Stimulated activated CD8-positive, alpha-beta memory T cell treated with anti-CD3 and anti-CD28 coated beads, Interleukin-4, amount 100 ng/mL, for 1 hour (primary cell): ENCODE measurements at places on chromosomes 4 and X.

- DNase-seq, result no peak
Observed at GRCh38 chr4:184503869-184504300, 29.5 kb upstream of the IRF2 start.

DNA sequence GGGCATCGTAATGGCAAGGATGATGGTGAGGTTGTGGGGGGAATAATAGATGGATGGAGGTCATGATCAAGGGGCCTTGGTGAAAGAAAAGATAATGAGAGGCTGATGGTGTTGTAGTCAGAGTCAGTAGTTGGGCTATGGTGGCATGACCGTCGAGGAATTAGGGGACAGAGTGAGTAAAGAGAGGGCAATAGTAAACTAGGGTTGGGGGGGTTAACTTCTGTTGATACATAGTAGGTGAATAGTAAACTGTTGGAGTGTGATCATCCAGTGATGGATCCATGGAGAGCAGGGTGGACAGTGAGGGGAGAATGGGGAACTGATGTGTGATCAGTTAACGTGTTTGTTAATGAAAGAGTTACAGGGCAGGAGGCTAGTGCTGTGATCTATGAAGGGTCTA lies 920 bp downstream of the FTSJ1 start:
- DNase-seq, result no peak

GRCh38 chrX:135273162-135273561 lies 21.3 kb downstream of the ETDA start:
- no peak for DNase-seq

DNA sequence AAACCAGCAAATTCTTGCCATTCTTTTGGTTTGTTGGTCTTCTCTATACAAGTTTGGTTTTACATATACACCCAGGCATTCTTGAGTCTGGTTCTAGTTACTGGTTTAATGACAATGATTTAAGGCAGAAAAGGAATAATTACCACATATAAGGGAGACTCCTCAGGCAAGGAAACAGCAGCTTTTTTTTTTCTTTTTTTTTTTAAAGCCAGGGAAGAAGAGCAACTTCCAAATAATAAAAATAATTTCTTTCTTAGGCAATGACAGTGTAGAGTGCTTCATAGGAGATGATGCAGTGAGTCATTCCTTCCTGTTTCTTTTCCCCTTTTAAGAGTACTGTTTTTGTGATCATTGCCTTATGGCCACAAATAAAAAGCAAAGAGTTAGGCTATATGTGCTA lies 289.7 kb downstream of the DKK2 start:
- DNase-seq, result no peak

GRCh38 chr4:14076776-14077175 lies 449.3 kb upstream of the BOD1L1 start:
- DNase-seq, result no peak

DNA sequence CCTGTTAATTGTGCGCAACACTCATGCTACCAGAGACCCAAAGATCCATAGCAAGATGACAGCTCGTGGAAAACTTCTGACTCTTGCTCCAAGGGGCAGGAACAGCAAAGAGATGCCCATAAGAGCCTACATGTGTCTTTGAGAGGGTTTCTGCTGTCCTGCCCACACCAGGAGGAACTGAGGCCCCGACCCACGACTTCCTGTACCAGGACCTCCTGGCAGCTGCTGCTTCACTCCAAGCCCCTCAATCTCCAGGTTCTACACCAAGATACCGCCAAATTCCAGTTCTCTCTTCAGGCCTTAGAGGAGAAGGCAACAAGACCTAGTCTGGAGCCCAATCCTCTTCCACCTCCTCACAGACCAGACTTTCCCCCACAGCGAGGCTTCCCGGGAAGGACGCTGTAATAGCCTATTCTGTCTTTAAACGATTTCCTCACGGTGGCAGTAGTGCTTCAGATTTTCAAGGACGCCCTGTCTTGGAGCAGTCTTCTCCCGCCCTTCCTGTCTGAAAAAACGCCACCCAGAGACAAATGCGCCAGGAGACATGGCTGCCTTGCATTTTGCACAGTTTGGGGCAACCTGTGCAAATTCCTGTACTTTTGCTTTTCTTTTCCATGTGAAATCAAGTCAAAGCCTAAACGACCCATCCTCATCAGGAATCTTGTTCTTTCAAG lies 230.2 kb upstream of the STK26 start:
- no peak for DNase-seq

DNA sequence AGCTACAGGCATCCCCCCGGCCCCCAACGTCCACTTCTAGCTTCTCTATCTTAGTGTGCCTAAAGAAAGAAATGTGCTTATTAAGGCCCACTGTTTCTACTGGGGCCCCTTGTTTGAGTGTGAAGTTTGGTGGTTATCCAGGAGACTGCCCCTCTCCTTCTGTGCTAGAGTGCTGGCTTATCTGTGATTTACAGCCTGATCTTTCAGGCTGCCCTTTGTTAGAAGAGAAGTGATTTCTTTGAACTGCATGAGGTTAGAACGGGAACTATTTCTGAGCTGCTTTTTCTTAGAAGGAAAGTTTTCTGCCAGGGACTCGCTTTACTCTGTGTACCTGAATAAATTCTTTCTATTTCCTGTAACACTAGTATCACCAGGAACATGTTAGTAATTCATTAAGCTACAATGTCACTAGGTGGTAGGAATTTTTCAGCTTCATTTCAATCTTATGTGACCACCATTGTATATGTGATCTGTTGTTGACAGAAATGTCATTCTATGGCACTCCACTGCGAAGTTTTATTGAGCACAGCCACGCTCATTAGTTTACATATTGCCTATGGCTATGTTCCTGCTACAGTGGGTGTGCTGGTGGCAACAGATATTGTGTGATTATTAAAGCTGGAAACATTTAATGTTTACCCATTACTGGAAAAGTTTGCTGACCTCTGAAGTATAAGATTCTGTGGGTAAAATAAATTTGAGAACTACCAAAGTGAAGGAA lies 193.8 kb upstream of the CXorf51B start:
- DNase-seq, result no peak

DNA sequence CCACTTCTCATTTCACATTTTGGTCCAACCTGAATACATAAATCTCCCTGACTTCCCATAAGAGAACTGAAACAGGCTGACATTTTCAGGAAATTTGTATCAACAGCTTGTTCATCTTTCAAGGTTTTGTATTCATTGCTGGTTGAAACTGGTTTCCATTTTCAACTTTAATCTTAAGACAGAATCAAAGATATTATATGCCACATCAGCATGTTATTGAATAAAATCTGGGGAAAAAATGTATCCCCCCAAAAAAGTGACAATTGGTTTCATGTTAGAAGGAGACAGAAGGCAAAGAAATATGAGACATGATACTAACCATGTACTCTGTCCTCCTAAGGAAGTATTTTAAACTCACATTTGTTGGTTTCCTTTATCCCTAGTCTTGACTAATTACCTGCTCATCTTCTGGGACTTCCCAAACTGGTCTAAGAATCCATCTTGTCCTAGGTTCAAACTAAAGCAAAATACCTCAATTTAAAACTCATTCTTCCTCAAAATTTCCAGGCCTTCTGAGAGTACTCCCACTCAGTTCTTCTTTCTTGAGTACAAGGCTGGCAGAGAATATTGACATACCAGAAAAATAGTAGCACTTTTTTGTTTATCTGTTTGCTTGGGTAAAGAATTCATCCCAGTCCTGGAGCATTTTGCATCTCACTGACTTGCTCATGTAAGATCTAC lies 3.1 kb upstream of the ANTXR2 start:
- DNase-seq, result no peak

GRCh38 chr4:14810568-14810967 lies 191.7 kb upstream of the CPEB2 start:
- no peak for DNase-seq

DNA sequence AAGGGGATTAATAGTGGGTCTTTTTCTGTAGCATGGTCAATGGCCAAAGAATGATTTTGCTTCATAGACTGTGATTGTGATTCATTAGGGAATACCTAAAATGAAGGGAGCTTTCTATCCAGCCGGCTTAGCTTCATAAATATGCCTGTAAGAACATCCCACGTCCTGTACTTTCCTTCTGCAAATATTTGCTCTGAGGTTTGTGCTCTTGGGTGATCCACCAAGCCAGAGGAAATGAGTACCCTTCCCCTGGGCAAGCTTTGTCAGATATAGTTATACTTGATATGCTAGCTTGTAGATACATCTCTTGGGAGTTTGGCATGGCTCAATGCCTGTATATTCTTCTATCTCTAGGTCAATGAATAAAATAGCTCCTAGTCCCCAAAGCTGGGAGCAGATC lies 28.2 kb upstream of the SPARCL1 start:
- no peak for DNase-seq

- no peak for DNase-seq
Observed at GRCh38 chr4:181157647-181158046, 1085.6 kb upstream of the TENM3 start.

DNA sequence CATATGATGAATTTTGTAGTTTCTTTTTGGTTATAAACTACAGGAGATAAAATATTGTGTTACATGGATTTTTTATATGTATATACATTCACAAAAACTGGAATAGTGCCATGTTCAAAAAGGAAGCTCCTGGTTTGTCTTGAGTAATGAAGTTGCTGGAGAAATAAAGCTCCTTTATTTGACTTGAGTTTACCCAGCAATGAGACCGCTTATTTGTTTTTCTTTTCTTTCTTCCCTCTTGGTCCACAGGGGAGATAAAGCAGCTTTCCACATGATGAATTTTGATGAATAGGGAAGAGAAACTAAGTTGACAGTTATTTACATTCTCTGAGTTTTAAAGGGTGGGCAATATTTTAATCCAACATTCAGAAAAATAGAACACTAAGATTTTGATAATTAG lies 176.5 kb downstream of the GPM6A start:
- DNase-seq, result no peak

DNA sequence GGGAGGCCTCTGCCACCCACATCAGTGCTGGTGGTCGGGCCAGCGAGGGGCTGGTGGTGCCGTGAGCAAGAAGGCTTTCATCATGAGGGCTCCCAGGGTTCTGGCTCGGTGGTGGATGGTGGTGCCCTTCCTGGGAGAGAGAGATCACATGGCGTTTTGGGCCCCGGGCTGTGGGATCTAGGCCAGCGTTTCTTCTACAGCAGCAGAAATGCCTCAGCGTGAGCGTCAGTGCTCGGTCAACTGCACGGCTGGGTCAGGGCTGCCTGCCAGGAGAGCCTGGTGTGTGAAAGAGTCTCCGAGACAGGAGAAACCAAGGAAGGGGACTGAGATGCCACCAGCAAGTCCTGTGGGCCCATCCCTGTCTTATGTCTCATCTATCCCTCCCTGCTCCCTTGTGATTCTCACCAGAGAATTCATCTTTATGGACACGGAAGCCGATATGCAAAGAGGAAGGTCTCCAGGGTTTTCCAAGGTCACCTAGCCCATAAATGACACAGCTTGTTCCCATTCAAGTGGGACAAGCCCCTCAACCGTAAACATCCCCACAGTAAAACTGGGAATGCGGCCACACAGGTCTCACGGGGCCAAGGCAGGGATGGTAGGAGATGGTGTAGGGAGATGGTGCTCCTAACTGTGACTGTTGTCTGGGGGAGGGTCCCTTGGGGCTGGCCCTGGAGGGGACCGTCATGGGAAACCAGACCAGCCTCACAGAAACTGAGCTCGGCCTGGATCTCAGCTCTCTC lies 99.2 kb downstream of the SORCS2 start:
- DNase-seq, result no peak

- no peak for DNase-seq
Observed at GRCh38 chrX:14440106-14440505, 89.2 kb upstream of the GLRA2 start.

- DNase-seq, result no peak
Observed at GRCh38 chrX:137567682-137568232, 1.8 kb downstream of the ZIC3 start.

GRCh38 chr4:139018971-139019758 lies 3.6 kb downstream of the NOCT start:
- DNase-seq, result no peak

DNA sequence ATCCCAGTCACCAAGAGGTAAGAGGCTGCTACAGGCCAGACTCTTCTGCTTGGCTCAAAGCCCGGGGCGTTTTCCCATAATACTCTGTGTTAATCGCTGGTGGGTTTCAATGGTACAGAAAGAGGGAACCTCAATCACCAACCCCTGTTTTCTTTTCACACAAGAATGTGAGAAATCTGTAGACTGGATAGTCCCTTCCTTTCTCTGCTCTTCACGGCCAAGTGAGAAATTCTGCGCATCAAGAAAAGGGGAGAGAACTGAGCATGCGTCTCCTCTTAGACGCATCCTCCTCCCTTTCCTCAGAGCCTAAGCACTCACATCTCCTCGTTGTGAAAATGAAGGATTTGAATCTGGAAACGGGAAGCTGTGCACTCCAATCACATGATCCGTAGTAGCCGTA lies 64.7 kb downstream of the CLNK start:
- DNase-seq, result no peak

GRCh38 chrX:74613370-74614092 lies 893 bp downstream of the RLIM start:
- DNase-seq, result no peak

DNA sequence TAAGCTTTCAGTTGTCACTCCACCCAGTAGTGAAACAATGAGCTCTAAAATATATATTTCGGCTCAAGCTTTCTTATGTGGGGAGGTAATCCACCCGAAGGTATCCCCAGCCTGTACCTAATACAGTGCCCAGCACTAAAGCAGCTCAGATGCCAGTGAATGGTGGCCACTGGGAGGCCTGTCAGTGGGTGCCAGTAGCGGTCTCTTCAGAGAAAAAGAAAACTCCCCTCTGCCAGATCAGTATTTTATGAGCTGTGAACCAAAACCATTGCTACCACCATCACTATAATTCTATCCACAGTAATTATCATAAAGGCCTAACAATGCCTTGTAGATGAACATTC lies 835 bp upstream of the NFKB1 start:
- no peak for DNase-seq
